H7 (cell line): ENCODE measurements at places on chromosomes 13 and 19. TPM values are rescaled to one million over a fixed set of nuclear protein-coding genes. Genes with fewer than 3 reads are reported as not detected.

GRCh38 chr13:92362717-92363116 lies 863.9 kb upstream of the GPC6 start:
- DNase-seq, result no peak

- DNase-seq, result no peak
These were observed 5.0 kb upstream of the ISYNA1 start for GRCh38 chr19:18442941-18443340.

DNA sequence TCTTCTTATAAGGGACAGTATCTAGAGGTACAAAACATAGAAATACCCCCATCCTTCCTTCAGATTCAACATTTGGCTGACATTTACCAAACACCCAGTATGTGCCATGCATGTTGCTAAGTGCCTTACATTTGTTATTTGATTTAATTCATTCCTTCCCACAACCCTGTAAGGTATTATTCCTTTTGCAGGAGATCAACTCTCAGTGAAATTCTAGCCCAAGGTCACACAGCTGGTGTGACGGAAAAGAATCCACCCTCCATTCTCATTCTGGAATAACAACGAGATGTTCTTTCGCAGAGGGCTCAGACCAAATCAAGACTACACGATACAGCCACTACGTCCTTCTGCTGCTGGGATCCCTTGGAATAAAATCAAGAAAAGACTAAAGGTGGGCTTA lies 67.8 kb downstream of the C13orf42 start:
- DNase-seq, result no peak

GRCh38 chr19:58001895-58002369 lies 688 bp downstream of the ZNF606 start:
- no peak for DNase-seq

- DNase-seq, result no peak
These were observed 29.0 kb downstream of the CARS2 start for GRCh38 chr13:110676595-110677587.

DNA sequence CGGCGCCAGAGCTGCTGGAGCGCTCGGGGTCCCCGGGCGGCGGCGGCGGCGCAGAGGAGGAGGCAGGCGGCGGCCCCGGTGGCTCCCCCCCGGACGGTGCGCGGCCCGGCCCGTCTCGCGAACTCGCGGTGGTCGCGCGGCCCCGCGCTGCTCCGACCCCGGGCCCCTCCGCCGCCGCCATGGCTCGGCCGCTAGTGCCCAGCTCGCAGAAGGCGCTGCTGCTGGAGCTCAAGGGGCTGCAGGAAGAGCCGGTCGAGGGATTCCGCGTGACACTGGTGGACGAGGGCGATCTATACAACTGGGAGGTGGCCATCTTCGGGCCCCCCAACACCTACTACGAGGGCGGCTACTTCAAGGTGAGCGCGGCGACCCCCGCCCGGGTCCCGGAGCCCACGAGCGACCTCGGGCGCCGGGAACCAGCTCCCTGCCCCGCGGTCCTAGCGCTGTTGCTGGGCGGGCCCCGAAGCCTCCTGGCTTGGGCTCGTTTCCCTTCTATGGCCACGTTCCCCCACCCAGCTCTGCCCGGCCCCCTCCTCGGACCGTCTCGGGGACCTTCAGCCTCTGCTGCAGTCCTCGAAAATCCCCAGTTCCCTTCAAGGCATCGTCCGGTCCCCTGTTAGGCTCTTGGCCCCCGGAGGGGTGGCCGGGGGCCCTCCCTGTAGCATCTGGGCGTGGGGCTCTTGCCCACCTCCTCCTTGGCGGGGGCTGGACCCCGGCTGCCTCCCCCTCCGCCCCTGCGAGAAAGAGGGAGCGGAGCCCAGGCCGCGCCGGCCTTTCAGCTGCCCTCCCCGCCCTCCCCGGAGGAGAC lies at the start of gene CDC34:
Gene CDC34 (plus strand): TSS at position 8 of the 808 bp plus-strand sequence. CDS start 172 bp downstream, at position 180.
- peak; percentile 87 for DNase-seq

DNA sequence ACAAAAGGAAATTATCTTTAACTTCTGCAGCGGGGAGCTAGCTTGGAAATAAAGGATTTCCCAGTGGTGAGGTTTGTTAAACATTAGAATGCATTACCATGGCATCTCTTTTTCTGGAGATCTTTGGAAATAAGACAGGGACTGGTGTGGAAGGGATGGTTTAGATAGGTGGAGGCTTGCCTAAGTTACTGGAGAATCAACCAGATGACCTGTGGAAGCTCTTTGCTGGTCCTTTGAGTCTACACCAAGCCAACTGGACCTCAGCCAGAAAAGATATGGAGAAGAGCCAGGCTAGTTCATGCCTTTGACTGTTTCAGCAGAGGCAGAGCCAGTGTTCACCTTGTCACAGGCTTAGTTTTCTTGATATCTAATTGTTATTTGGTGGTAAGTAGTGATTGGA lies 134.7 kb downstream of the KCNRG start:
- no peak for DNase-seq

GRCh38 chr19:5827342-5827890 lies 12.1 kb downstream of the FUT6 start:
- no peak for DNase-seq

- DNase-seq, result no peak
These were observed 213.5 kb downstream of the FGF9 start for GRCh38 chr13:21884299-21884909.

DNA sequence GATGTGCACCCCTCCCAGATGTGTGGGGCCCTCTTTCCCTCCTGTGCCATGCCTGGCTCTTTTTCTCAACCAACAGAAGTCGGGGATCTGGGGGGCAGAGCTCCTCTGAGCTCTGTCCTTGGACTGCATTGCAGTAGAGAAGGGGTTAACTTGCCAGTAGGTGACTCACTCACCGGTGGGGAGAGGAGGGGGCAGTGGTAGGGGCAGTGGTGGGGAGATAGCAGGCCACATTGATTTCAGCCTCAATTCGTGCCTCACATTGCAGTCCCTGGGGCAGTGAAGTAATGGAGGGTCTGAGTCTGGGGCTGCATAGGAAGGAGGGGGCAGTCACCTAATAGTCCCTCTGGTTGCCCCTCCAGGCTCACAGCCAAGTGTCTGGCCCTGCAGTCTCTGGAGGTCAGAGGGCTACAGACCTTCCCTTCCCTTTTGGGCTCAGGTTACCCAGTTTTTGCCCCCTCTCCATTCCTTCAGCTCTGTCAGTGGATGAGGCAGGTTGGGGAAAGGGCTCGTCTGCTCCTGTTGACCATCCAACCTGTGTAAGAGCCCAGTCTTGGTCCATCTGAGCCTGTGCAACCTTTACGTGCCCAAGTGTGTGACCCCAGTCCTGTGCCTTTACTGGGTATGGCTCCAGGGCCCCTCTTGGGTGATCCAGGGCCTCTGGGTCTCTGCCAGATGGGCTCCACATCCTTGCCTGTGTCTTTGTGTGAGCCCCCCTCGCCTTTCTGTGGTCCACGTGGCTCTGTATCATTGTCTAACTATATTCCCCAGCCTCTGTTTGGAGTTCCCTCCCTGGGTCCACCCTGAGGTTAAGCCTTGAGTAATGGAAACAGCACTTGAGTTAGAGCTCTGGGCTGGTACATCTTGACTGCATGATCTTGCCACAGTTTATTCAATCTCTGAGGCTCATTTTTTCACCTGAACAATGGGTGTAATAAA lies 13.0 kb downstream of the CIC start:
- peak; percentile 89 for DNase-seq

GRCh38 chr13:28161370-28161769 lies 23.0 kb downstream of the PAN3 start:
- DNase-seq, result peak; percentile 53

DNA sequence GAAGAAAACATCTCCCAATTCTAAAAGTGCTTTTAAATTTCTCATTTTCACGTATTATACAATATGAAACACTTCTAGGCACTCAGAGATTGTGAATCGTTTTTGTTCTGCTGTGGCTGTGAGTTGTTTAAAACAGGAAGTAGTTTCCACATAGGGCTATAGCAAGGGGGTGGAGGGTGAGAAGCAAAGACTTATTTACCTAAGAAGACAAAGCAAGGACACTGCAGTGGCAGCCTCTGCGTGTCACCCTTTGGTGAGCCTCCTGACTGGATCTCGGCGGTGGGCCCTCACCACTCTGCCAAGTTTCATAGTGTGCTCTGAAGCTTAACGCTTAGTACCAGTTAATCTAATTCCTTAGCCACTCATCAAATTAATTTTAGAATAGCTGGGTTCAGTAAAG lies 56.8 kb downstream of the TNFSF13B start:
- no peak for DNase-seq

DNA sequence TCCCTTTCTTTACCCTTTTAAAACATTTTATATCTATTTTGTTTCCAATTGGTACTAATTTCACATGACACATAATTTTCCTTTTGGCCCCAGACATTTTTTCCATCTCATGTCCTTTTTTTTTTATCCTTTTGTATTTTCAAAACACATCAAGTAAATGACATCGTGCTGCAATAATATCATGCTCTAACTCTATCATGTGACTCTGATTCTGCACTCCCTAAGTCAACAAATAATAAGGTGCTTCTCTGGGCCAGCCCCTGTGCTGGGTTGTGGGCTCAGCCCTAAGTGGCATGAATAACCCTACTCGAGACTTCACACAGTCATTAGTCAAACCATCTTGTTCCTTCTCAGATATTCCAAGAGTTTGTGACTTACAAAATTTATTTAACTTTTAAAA lies 21.7 kb downstream of the NALCN start:
- no peak for DNase-seq

DNA sequence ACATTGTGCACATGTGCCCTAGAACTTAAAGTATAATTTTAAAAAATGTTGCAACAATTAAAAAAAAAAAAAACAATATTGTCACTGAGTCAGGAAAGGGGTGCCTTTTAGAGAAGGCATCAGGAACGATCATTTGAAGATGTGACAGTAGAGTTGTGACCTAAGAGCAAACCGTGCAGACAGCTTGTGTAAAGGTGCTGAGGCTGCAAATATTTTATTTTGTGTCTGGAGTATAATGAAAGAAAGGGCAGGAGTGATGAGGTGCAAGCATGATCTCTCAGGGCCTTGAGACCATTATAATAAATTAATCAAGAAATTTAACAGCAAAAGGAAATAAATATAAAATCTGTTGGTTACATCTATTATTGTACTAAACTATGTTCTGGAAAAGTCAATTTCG lies 1219.7 kb downstream of the OLFM4 start:
- DNase-seq, result no peak

DNA sequence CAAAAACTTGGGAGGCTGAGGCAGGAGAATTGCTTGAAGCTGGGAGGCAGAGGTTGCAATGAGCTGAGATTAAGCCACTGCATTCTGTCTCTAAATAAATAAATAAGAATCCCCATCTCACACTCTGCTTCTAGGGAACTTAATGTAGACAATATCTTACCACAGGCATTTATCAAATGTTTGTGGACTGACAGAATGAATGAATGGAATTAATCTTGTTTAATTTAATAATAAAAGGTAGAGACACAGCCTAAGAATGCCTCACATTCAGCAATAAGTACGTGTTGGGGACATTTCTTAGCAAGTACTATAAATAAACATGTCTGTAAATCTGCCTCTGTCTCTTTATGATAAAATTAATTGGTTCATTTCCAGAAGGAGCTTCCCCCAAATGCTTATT lies 36.2 kb upstream of the RBM26 start:
- DNase-seq, result no peak

The POLD1 gene
- 167 and 185 TPM in 2 replicates for total RNA-seq

The MTMR6 gene
- total RNA-seq, result 9.7 and 10.5 TPM in 2 replicates

The GPR32 gene
- total RNA-seq, result not detected in 2 replicates

The C19orf44 gene
- 3.6 and 4.7 TPM in 2 replicates for total RNA-seq

The PLIN5 gene
- 1.3 and 2.5 TPM in 2 replicates for total RNA-seq

The KMT5C gene
- 36.1 and 58.9 TPM in 2 replicates for total RNA-seq
